ENCODE measurements at places on chromosomes 4 and X. TPM values are rescaled to one million over a fixed set of nuclear protein-coding genes. Genes with fewer than 3 reads are reported as not detected.

The PRDM8 gene
- 0.28 TPM for polyA plus RNA-seq

The MCUB gene
- 2.7 TPM for polyA plus RNA-seq

The FGFBP2 gene
- 0.92 TPM for polyA plus RNA-seq

DNA sequence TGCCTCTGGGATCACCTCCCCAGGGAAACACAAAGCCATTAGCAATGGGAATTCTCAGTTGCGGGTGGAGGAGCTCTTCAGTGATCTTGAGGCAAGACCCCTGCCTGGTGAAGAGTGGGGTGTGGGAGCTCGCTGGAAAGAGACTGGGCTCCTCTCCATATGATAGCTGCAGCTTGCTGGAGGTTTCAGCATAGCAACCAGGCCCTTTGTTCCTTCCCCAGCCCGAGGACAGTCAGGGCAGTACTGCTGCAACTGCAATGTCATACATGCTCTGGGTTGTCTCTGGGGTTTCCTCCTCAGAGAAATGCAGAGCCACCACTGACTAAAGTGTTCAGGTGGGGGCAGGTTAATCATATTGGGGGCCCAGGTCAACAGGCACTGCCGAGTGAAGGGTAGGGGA, 81.3 kb downstream of the ARHGAP24 start:
- no peak for DNase-seq

GRCh38 chr4:132572210-132572609, 576.9 kb upstream of the PCDH10 start:
- no peak for DNase-seq

- no peak for DNase-seq
Observed at GRCh38 chr4:34043131-34043530, 2201.2 kb downstream of the ARAP2 start.

GRCh38 chr4:150789864-150790263, 207.9 kb downstream of the MAB21L2 start:
- DNase-seq: no peak

GRCh38 chr4:24780936-24781495, 14.4 kb upstream of the SOD3 start:
- DNase-seq: no peak

DNA sequence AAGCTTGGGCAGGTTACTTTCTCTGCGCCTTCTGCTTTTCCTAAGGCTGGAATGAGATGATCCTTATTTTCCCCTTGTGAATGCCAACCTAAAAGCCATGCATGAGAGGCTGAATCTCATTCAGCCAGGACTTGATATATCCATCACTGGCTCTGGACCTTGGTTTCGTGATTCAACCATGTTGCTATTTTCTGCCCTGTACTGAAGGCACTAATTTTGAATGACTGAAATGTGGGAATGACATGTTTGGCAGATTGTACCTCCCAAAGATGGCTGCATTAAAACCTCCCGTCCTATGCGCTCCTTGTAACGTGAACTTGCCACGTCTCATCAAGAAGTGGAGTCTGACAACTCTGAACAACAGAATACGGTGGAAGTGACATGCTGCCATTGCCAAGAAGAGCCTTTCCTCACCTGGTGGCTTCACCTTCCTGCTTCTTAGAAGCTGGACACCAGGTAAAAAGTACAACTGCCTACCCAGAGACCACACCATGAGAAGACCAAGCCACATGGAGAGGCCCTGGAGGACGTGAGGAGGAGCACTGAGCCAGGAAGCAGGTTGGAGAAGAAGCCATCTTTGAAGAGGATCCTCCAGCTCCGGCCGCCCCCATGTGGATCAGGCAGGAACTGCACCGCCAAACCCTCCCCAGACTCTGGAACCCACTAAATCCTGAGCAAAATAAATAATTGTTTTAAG, 174.5 kb downstream of the NSUN7 start:
- no peak for DNase-seq

- DNase-seq: no peak
Observed at GRCh38 chr4:19700992-19701391, 550.7 kb upstream of the SLIT2 start.

DNA sequence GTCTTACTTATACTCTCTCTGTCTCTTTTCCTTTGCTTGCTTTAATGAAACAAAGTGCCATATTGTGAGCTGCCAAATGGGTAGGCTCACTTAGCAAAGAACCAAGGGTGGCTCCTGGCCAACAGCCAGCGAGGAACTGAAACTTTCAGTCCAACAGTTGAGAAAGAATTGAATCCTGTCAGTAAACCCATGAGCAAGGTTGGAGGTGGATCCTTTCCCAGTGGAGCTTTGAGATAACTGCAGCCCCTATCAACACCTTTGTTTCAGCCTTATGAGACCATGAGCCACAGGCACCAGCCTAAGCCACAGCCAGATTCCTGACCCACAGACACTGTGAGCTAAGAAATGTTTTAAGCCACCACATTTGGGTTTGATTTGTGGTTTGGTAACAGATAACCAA, 362.2 kb downstream of the PDGFC start:
- no peak for DNase-seq

- DNase-seq: no peak
Observed at GRCh38 chr4:37749398-37749988, 63.3 kb upstream of the RELL1 start.

DNA sequence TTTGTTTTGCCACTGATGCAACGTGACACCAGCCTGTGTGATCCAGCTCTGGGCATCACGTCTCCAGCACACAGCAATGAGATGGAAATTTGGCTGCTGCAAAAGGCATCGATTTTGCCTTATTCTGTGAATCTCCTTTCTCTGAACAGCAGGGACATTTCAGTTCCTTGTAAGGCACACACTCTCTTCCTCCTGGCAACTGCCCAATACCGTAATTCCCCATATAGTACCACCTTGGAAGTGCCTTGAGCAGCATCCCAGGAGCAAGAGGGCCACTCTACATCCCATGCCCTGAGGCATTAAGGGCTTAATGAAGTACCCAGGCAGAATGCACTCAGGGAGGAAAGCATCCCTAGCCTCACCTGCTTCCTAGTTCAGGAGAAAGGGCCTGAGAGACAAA, 10.5 kb upstream of the MAMLD1 start:
- DNase-seq: no peak

- DNase-seq: no peak
Observed at GRCh38 chrX:31629195-31629594, 557.4 kb upstream of the FTHL17 start.

DNA sequence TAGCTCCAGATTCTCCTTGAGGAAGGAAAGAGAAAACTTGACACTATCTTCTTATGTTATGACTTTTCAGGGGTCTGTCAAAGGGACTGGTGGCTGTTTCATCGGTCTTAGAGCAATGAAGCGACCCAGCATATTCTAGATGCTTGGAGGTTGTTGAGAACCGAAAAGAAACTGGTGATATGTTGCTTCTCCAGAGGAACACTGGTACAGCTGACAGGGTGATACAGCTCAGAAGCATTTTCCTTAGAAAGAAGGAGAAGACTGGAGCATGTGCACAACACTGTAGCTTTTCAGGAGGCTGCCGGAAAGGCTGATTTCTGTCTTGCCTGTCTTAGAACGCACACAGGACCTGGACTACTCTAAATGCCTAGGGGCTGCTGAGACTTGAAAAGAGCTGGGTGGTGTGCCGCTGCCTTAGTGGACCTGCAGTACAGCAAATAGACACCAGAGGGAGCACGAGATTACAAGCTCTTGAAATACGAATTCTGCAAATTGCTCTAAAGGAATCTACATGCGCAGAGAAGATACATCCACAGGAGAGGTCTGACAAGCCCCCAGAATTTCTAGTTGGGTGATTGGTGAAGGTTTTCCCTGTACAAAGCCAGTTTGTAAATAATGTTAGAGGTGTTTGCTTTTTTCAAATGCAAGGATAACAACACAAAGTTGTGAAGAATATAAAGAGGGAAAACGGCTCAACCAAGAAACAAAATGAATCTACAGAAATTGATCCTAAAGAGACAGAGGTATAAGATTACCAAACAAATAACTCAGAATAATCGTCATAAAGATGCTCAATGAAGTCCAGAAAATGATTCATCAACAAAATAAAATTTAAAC, 223.1 kb upstream of the DMD start:
- peak; percentile 64 for DNase-seq

- DNase-seq: no peak
Observed at GRCh38 chr4:4867375-4868039, 8.0 kb downstream of the MSX1 start.

All from pancreas (tissue), 10 donors.